ENCODE measurements at places on chromosomes 11 and 22.

GRCh38 chr11:114953039-114953438 is 274.7 kb downstream of the NXPE2 start:
- DNase-seq = no peak

DNA sequence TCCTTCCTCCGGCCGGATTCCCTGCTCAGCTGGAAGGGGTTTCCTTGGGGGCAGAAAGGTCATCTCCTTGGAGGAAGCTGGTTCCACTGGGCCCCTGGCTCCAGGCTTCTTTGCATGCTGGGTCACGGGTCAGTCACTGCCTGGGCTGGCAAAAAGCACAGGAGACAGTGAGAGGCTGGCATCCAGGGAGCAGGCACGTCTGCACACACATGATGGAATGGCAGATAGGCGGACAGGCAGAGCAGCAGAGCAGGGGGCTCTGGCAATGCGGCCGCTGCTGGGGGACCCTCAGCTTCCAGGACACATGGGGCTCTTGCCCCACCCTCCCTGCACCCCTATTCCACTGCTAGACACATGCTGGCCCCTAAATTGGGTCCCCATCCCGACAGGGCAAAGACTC is 40.4 kb downstream of the C11orf58 start:
- no peak for DNase-seq

- no peak for DNase-seq
Measured at GRCh38 chr11:8110396-8110795, 29.4 kb downstream of the TUB start.

GRCh38 chr11:117199053-117199915 is at the start of gene TAGLN:
Gene TAGLN, plus strand, starts transcription at chr11:117199370. Its CDS starts 3,644 bp downstream, at chr11:117203014.
- peak; percentile 85 for DNase-seq

GRCh38 chr11:122706291-122707088 is 51.0 kb downstream of the UBASH3B start:
- no peak for DNase-seq

DNA sequence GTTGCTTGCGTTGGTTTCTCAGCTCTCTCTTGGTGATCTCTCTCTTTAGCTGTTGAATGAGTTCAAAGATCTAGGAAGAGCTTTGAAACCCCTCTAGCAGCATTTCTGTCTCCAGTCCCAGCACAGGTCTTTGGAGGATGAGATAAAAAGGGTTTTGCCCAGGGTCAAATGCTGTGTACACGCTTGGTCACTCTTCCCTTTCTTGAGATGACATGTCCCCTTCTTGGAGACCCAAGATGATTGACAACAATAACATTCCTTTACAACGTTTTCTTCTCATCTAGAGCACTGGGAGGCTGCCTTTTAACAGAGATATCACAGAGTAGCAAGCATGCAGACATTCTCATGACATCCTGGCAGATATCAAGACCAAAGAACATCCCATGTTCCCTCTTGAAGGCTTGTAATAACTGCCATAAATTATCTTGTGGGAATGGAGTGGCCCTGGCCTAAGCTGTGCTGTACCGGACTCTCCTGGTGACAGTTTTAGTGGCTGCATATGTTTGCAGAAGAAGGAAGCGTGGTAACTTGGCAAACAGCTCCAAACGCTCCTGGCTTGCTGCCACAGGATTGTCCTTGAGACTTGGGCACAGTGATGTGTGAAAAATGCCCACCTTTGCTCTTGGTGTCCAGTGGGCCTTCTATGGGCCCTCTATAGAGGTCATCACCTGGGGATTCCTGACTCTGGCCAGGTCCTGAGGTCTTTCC is 107.8 kb downstream of the PTPRJ start:
- no peak for DNase-seq

- DNase-seq = no peak
Measured at GRCh38 chr11:116272181-116272789, 500.5 kb downstream of the BUD13 start.

GRCh38 chr22:44547371-44547770 is 49.3 kb upstream of the RTL6 start:
- DNase-seq = no peak

- no peak for DNase-seq
Measured at GRCh38 chr11:64268893-64269539, 15.4 kb downstream of the BAD start.

- DNase-seq = no peak
Measured at GRCh38 chr22:43313890-43314474, 29.2 kb downstream of the SCUBE1 start.

- no peak for DNase-seq
Measured at GRCh38 chr11:13928566-13929251, 33.8 kb upstream of the SPON1 start.

DNA sequence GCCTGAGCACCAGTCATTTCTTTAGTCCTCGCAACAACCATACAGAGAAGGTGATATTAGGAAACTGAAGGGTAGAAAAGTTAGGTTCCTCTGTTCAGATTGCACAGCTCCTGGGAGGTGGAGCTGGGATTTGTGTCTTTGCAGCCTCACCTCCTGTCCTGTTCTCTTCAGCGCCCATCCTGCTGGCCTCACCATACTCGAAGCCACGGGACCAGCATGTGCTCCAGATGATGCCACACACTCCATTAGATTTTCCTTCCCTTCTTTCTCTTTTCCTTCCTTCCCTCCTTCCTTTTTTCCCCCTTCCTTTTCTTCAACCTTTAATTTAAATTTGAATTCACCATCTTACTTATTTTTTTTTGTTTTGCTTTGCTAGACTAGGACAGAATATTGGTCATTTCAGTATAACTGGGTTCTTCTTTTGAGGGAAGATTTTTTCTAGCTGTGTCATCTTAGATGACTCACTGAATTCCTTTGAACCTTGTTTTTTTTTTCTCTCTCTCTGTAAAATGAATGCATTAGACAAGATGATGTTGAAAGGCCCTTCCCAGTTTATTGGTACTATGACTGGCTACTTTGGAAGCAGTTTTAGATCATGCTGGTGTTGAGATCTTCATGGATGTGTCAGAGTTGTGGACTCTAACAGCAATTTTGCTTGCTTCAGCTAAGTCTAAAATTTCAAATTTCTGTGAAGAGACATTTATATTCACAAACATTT is 662.5 kb upstream of the TENM4 start:
- DNase-seq = no peak

DNA sequence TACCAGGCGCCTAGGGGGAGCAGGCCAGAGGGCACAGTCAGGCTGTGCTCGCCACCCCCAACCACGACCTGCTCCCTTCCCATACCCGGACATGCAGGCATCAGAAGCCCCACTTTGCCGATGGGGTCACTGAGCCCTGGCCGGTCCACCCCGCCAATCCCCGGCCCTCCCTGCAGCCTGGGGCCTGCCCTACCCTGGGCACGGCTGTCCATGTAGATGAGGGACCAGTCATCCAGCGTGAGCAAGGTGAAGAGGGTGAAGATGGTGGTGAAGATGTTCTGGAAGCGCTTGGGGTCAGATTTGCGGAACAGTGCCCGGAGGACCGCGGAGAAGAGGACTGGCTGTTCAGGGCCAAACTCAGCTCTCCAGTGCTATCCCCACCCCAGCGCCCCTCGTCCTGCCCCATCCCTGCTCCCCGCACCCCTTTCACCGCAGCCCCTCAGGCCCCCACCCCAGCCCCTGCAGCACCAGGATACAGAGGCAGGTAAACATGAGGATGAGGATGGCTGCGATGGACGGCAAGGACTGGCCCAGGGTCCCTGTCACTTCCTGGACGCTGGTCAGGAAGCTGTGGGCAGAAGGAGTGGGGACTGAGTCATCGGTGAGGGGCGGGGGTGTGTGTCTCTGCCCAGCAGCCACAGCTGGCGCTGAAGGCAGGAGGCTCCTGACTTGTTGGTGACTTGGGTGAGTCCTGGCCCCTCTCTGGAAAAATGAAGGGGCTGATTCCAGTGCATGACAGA is 5.5 kb downstream of the CATSPER1 start:
- no peak for DNase-seq

GRCh38 chr11:9680028-9680427 is 16.2 kb downstream of the SWAP70 start:
- DNase-seq = no peak

DNA sequence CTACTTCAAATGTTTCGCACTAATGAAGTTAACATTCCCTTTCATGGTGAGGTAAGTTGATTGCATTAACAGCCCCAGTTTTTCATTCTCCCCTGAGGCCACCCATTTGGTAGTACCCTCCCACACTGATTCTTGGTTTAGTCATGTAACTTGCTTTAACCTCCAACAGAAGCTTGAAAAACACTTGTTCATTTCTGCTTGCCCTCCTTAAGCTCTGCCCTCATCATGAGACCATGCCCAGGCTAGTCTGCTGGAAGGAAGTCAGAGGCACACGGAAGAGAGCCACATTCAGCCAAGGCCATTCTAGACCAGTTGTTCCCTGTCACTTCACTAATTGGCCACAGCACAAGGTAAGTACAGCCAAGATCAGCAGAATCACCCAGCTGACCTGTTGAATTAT is 50.7 kb upstream of the CD44 start:
- DNase-seq = no peak

- no peak for DNase-seq
Measured at GRCh38 chr11:91023731-91024130, 800.9 kb upstream of the CHORDC1 start.

DNA sequence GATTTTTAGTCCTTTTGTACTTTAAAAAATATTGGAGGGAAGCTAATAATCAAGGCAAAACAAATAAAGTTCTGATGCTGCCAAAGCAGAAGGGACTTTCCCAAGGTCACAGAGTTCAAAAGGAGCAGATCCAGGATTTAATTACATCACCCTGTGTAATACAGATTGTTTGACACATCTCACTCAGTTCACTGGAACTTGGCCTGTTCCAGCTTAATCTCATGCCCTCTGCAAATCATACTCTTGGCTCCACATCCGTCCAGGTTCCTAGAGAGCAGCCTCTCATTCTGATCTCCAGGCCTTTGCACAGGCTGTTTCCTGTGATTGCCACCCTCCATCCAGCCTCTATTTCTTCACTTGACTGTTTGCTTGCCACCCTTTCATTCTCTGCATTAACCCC is 151.7 kb downstream of the SPON1 start:
- no peak for DNase-seq

- DNase-seq = no peak
Measured at GRCh38 chr11:64121663-64122410, 44.1 kb downstream of the MACROD1 start.

DNA sequence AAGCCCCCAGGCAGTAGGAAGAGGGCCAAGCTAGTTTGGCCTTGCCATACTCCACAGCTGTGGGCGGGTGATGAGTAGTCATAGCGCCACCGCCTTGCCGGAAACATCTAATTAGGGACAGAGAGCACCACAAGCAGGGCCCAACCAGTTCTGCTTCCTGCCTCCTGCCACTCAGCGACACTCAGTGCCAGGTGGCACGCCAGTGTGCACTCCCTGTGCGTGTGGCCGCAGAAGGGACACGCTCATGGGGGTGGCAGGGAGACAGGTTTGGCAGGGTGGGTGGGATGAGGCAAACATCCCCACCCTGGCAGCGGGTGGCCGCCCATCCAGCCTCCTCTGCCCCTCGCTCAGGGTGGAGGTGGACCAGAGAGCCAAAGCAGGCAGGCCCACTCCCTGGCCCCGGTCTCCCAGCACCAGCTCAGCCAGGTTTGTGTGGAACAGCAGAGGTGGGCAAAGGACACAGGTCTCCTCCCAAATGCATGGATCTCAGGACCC is 4.9 kb downstream of the OVOL1 start:
- DNase-seq = no peak

GRCh38 chr11:70074746-70075145 is 3.4 kb upstream of the ANO1 start:
- DNase-seq = no peak

- no peak for DNase-seq
Measured at GRCh38 chr11:14318581-14318981, 40.4 kb downstream of the RRAS2 start.

Measured in thoracic aorta (tissue), 2 donors.